ENCODE measurements at places on chromosomes 3 and 15.
A peak's percentile ranks its signal among the peaks of the same experiment; 100 is the strongest.

- no peak for DNase-seq
Observed at GRCh38 chr3:69811452-69812401, 72.5 kb downstream of the MITF start.

GRCh38 chr3:32568953-32569352 lies 1.7 kb downstream of the DYNC1LI1 start:
- no peak for DNase-seq

DNA sequence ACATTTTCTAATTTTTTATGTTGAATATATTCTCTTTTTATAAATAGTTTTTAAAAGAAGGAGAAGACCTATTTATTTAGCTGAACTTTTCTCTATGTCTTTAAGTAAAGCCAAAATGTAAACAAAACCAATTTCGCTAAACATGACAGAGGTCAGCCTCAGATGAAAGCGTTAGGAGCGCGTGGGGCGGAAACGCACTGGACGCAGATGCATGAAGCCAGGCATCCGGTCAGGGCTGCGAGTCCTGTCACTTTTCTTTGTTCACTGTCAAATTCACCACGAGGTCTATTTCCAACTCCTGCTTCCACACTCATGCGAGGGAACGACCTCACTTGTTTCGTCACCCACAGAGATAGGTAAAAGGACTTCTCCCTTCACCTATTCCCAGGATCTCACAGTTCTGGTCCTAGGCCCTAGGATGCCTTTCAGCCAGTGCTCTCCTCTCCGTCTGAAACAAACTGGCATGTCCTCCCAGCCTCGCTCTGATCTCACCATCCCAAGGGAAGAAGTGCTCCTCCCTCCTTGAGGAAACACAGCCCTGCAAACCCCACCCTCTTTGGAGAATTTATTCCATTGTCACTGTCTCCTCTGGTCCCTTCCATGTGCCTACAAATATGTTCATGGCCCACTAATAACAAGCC lies 57.9 kb downstream of the ITGB5 start:
- DNase-seq = no peak

- peak; percentile 7 for DNase-seq
Observed at GRCh38 chr15:52649686-52650085, 29.5 kb downstream of the ATOSA start.

- no peak for DNase-seq
Observed at GRCh38 chr3:105463620-105464019, 96.9 kb downstream of the ALCAM start.

DNA sequence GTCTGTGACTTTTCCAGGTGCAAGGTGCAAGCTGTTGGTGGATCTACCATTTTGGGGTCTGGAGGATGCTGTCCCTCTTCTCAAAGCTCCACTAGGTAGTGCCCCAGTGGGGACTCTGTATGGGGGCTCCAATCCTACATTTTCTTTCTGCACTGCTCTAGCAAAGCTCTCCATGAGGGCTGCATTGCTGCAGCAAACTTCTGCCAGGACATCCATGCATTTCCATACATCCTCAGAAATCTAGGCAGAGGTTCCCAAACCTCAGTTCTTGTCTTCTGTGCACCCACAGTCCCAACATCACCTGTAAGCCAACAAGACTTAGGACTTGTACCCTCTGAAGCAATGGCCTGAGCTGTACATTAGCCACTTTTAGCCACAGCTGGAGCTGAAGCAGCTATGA lies 694.5 kb upstream of the BCHE start:
- DNase-seq = no peak

GRCh38 chr3:52243791-52244628 lies 1.5 kb upstream of the PPM1M start:
- no peak for DNase-seq

DNA sequence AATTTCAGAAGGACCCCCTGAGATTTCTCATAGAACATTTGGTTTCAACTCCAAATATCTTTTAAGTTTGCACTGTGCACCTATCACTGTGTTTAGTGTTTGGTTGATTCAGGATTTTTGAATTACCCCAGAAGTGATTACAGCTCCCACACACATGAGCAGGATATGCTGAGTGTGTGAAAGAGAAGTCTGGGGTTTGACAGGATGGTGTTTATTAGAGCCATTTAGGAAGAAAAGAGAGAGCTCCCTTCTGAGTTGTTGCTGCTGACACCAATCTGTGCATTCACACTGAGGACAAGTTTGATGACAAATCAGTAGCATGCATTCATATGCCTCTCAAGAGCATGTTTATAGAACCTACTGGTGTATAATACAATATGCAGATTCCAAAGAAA lies 118.1 kb downstream of the RPL22L1 start:
- no peak for DNase-seq

DNA sequence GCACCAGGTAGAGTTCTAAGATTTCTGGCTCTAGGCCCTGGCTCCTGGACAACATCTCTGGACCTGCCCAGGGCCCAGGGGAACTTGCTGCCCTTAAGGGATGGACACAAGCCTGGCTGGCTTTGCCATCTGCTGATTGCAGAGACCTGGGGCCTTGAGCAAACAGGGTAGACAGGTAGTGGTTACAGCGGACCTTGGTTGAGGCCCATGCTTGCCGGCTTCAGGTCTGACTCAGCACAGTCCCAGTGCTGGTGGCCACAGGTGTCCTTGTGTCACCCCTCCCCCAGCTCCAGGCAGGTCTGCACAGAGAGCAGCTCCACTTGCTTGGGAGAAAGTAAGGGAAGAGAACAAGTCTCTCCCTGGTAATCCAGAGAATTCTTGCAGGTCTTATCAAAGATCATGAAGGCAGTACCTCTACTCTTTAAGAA lies 15.9 kb upstream of the ACTL6A start:
- DNase-seq = no peak

DNA sequence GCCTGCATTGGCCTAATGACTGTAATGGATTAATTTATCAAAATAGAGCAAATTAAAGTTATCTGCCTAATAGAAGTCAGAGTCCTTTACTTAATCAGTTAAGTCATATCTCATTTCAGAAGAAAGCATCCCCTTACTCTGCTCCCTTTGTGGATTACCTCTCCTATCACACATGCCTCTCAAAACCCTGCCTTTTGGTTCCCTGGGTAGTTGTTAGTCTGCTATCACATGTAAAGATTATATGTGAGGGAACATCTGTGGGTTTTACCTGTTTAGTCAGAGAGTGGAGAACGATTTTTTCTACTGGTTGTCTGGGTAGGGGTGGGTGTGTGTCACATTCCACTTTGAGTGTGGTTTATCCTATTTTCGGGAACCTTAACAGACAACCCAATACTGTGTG lies 16.4 kb downstream of the UBE2E2 start:
- no peak for DNase-seq

- DNase-seq = no peak
Observed at GRCh38 chr15:99999282-100000070, 266.2 kb upstream of the LYSMD4 start.

- no peak for DNase-seq
Observed at GRCh38 chr3:197376020-197376419, 77.6 kb upstream of the DLG1 start.

DNA sequence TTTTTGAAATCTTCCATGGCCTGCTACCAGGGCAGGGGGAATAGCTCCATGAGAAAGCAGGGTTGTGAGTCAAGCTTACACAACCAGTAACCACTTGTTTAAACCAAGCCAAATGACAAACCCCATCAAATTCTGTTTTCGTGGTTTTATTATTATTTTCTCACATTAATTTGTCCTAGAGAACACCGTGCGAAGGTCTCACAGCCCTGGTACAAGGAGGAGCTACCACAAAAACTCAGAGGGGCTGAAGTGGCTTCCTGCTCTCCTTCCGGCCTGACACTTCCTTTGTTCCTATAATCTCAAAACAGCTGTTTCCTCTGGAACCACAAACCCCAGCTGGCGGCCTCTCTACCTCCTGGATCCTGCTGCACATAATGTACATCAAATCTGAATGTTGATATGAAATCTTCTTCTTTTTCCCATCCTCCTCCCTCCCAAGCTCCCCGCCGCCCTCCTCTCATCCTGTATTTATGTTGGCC lies 375.9 kb downstream of the MCTP2 start:
- peak; percentile 27 for DNase-seq

- no peak for DNase-seq
Observed at GRCh38 chr15:49697121-49697520, 76.3 kb downstream of the DTWD1 start.

- DNase-seq = no peak
Observed at GRCh38 chr3:10994306-10994705, 1.8 kb downstream of the SLC6A1 start.

DNA sequence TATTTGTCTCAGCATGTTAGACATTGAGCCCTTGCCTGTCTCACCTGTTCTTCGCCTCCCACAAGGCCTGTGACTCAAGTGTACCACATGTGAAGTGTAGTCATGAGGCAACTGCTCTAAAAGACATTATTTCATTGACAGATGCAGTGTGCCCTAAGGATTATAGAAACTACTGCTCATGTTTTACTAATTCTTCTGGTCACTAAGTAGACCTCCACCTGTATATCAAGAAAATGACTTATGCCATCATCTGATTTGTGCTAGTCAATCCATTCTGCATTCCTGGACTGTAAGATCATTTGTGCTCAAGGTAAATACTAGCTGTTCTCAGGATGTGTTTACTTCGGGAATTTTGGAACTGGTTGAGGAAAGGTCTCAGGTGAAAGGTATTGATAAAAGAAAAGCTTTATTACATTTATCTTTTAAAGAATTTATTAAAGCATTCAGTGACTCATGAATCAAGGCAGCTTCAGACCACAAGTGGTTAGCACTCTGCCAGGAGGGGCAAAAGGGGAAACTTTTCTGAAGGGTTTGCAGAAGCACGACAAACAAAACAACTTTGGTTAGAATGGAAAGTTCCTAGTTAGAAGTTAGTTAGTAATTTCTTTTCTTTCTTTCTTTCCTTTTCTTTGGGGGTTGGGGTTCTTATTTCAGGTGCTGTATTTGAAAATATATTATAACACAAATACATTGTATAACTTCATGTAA lies 465.3 kb upstream of the CBLB start:
- no peak for DNase-seq

DNA sequence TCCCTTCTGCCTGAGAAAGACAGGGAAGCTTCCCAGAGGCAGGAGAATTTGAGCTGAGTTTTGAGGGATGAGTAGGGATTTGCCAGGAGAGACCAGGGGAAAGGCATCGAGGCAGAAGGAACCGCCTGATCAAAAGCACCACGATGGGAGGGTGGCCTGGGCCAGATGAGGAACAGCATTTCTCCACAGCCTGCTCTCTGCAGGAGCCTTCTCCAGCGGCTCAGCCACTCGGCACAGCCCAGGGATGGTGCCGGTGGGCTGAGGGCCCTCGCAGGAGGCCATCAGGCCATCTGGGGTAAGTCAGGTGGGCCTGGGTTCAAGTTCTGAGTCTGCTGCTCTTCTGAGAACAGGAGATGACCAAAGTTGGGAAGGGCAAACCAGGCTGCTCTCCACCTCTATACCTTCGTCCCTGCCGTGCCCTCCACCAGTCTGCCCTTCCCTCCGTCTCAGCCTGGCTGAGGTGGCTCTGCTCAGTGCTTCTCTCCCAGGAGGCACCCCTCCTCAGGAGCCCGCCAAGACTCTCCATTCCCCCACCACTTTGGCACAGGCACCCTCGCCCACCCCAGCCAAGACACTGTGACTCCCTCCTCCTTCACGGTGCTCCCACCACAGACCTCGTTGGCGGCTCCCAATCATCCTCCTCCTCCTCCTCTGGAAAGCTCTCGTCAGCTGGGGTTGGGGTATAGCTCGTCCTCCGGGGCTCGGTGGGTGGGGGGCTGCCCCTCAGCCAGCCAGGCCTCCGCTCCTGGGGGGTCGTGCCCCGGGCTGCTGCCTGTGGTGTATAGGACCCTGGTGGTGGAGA lies 34.9 kb downstream of the GRIP2 start:
- DNase-seq = no peak

DNA sequence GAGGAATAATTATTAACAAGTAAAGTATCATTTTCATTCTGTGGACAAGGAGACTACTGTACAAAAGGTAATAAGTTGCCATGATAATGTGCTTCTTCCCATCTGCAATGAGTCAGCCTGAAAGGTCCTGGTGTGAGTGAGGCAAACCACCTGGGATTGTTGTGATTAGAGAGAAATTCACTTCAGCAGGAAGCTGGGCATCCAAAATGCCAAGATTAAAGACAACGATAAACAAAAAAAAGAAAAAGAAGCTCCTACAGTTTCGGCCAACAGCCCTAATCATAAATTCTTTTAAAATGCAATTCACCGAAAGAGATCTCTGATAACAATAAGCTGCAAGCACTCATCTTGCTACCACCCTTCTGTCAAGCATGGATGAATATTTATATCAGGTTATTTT lies 507.8 kb downstream of the TUSC7 start:
- no peak for DNase-seq

GRCh38 chr3:107458871-107459270 lies 63.9 kb upstream of the BBX start:
- DNase-seq = no peak

GRCh38 chr15:99509686-99510461 lies 55.9 kb upstream of the MEF2A start:
- DNase-seq = no peak

DNA sequence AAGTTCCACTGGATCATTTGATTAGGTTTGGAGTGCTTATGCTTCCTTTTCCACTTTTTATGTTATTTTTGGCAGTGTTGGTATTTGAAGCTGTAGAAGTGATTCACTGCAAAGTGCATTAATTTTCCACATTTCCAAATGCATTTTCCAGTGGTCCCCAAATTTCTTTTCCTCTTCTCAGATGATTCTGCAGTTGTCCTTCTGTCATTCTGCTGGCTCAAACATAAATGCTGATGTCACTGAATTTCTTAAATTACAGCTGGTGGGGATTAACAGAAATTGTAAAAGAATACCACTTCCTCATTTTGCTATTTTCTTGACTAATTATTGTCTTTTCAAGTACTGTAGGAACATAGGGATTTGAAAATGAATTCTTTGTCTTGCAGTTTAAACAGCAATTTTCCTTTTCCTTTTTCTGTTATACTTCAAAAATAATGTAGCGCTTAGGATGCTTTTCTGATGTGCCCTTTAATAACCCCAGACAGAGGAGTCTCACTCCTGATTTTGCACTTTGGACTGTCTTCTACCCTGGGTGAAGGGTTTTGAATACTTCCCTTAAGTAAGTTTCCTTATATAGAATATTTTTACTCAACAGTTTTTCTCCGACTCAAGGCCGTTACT lies 25.0 kb downstream of the MITF start:
- DNase-seq = no peak

DNA sequence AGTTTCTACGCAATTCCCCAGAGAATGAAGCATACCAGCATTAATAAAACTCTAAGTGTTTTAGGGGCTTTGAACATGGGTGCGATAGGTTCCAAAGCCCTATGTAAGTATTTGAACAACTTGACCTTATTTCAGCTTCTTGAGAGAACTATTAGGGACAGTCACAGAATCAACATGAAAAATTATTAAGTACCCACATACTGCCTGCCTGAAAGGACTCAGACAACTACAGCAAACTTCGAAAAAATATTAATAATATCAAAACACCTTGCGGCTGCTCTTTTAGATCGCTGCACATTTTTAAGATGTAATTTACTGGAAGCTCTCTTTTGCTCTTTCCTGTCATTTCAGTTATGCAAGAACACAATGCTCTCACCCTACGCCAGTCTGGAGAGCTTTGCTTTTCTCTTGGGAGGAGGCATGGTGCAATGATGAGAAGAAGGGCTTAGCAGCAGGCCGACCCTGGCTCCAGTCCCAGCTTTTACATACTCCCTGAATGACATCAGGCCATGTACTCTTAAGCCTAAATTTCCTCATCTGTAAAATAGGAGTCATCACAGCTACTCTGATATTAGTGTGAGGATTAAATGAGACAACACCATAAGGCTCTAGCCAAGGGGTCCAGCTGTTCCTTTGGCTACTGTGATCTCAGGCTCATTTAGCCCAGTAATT lies 640.7 kb downstream of the FHIT start:
- DNase-seq = no peak
